ENCODE measurements at places on chromosomes 4 and X. TPM values are rescaled to one million over a fixed set of nuclear protein-coding genes. Genes with fewer than 3 reads are reported as not detected.

- peaks cover 4% of the 10 kb centered on the region for H3K4me1 ChIP-seq
- H3K27me3 ChIP-seq, result peaks cover 28% of the 10 kb centered on the region
- no peak overlapping the region for H3K4me3 ChIP-seq
- no peaks in the 10 kb centered on the region for H3K36me3 ChIP-seq
These were observed 4.8 kb upstream of the CXCL13 start for GRCh38 chr4:77600521-77601451.

DNA sequence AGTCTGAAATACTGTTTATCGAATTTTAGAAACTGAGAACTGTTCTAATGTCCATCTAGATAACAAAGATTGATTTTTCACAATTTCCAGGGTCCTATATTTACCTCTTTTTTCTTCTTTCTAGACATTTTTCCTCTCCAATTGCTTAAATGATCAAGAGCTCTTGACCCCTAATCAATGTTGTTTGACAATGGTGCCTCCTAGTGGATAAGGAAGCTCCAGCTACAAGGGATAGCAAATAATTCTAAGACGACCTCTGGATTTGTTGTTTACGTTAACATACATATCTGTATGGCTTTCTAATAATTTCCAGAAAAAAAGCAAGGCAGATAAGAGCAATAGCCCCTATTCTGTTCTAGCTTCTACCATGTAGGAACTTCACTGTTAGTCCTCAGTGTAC lies 35.8 kb downstream of the GPR82 start:
- H3K27ac ChIP-seq, result no peak overlapping the region
- peak; percentile 6 for DNase-seq
- no peaks in the 10 kb centered on the region for H3K27me3 ChIP-seq
- peaks cover 9% of the 10 kb centered on the region for H3K4me1 ChIP-seq

- peaks cover 5% of the 10 kb centered on the region for H3K27me3 ChIP-seq
- no peak overlapping the region for H3K27ac ChIP-seq
- no peak overlapping the region for H3K4me3 ChIP-seq
- no peaks in the 10 kb centered on the region for H3K36me3 ChIP-seq
These were observed 24.0 kb upstream of the MTHFD2L start for GRCh38 chr4:74133786-74134499.

DNA sequence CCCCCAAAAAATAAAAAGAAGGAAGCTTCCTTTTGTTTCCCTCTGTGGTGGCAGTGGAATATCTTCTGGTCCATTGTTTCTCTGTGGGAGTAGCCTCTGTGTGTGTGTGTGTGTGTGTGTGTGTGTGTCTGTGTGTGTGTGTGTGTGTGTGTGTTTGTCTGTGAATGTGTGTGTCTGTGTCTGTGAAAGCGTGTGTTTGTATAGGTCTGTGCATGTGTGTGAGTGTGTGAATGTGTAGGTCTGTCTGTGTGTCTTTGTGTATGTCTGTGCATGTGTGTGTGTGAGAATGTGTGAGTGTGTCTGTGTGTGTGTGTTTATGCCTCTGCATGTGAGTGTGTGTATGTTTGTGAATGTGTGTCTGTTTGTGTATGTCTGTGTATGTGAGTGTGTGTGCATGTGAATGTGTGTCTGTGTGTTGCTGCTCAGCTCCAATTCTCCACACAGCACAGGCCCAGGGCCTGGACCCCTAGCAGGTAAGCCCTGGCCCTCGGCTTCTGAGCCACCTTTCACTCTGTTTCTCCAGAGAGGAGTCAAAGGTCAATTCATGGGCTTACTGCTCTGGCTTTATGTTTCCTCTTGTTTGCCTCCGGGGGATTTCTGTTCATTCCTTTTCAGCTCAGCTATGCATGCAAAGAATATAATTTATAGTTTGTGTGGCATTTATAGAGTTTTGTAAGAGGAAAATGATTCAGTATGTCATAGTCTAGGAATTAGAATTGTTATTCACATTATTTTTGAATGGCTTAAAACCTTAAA lies 89.8 kb downstream of the UCHL1 start:
- H3K27me3 ChIP-seq, result no peaks in the 10 kb centered on the region
- no peak for DNase-seq
- no peak overlapping the region for H3K4me3 ChIP-seq
- no peaks in the 10 kb centered on the region for H3K36me3 ChIP-seq
- no peaks in the 10 kb centered on the region for H3K4me1 ChIP-seq

GRCh38 chr4:70603856-70604255 lies 11.8 kb downstream of the AMBN start:
- no peak for DNase-seq
- H3K4me1 ChIP-seq, result no peaks in the 10 kb centered on the region
- H3K36me3 ChIP-seq, result no peaks in the 10 kb centered on the region
- H3K27me3 ChIP-seq, result no peaks in the 10 kb centered on the region
- no peak overlapping the region for H3K4me3 ChIP-seq
- no peak overlapping the region for H3K27ac ChIP-seq

DNA sequence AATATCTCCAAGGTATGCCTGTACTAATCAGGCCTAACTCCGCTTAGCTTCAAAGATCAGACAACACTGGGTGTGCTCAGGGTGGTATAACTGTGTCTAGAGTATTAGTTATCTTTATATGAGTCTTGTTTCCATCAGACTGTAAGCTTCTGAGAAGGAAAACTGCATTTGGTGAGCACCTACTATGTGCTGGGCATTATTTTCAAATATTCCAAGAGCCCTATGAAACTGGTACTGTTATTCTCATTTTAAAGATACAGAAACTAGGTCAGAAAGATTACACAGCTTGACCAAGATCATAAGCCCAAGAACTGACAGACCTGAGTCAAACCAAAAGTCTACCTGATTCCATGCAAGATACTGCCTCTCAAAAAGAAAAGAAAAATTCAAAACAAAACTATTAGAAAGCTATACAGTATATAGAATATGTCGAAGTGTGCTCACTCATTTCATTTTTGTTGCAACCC lies 44.4 kb downstream of the LRBA start:
- H3K4me1 ChIP-seq, result peaks cover 58% of the 10 kb centered on the region
- peaks cover 14% of the 10 kb centered on the region for H3K36me3 ChIP-seq

ADH4 gene
- total RNA-seq, result not detected

PRICKLE3 gene
- total RNA-seq, result 25.9 TPM

ARHGAP36 gene
- not detected for total RNA-seq

DNA sequence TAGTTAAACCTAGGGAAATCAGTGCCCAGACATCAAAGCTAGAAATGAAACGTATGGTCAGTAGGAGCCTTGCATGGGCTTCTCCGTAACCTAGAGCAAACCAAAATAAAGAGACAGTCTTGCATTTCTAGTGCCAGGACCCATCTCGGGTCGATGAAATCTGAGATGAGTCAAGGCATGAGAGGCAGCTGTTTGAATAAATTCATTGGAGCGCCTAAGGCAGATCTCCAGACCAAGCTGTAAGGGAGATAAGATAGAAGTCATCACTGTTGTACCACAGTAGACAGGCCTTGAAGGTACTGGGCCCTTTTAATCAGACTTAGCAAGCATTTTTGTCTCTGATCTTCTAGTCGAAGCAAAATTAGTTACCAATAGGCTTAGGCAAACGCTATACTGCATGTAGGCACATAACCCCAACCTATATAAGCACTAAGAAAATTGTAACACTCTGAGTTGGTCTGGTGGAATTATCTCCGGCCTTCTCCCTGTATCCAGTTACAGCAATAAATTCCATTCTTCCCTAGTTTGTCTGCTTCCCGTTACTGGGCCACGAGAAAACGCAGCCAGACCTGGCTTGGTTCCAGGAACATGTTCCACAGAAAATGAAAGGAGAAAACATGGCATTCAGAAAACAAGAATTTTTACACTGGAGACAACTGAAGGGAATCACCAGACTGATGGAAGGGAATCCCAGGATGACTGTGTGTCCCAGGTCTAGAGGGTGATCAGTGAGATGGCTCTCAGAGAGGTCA lies 21.1 kb upstream of the PAPSS1 start:
- H3K4me1 ChIP-seq, result peaks cover 3% of the 10 kb centered on the region
- no peak overlapping the region for H3K27ac ChIP-seq

Data from activated CD8-positive, alpha-beta T cell treated with anti-CD3 and anti-CD28 coated beads for 36 hours (primary cell).